Stimulated activated CD8-positive, alpha-beta memory T cell treated with anti-CD3 and anti-CD28 coated beads, Interleukin-4, amount 100 ng/mL, for 48 hours (primary cell): ENCODE measurements at places on chromosomes 3 and 15.

DNA sequence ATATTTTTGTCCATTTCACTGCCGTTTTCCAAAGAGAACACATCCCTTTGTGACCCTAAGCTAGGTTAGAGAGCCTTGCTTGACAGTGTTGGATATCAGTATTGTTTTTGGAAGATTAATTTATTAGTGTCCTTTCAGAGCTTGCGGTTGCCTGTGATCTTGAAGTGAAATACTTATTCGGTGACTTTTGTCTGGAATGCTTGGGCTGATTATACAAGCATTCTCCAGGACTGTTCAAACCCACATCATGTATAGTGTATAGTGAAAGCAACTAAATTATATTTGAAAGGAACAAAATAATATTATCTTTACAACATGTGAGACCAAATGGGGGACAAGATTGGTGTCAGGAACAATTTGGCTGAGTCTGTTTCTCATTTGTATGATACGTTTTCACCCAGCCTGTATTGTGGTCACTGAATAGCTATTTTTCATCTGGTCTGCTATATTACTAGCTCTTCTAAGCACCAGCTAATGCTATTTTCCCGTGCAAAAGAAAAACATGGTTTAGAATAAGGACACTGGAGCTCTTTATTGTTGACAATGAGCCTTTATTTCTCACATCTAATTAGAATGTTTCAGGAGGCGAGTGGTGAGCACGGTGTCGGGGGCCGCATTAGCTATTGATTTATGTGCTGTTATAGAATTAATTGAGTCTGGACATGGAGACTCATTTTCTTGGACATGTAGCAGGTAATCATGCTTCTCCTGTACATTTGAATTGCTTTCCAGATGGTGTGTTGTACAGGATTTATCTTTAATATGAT, 158.1 kb downstream of the APBA2 start:
- DNase-seq: no peak

GRCh38 chr3:71532639-71533395, 50.7 kb downstream of the FOXP1 start:
- no peak for DNase-seq

DNA sequence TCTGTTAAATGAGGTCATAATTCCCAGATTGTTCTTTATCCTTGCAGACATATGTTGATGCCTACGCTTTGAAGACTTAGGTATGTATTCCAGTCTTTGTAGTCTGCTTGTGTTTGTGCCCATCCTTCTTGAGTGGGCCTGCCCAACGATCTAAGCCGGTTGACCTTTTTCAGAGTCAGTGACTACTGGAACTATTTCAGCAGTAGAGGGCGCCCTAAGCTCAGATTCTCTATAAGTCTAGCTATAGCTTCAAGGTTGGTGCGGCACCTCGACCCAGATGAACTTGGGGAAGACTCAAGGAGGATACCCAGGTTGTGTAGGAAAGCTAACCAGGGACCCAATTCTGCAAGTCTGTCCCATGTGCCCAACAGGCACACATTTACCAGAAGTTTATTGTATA, 228.8 kb upstream of the PPP2R3A start:
- DNase-seq: peak; percentile 25

- no peak for DNase-seq
Observed at GRCh38 chr3:196998966-196999760, 30.5 kb downstream of the MELTF start.

DNA sequence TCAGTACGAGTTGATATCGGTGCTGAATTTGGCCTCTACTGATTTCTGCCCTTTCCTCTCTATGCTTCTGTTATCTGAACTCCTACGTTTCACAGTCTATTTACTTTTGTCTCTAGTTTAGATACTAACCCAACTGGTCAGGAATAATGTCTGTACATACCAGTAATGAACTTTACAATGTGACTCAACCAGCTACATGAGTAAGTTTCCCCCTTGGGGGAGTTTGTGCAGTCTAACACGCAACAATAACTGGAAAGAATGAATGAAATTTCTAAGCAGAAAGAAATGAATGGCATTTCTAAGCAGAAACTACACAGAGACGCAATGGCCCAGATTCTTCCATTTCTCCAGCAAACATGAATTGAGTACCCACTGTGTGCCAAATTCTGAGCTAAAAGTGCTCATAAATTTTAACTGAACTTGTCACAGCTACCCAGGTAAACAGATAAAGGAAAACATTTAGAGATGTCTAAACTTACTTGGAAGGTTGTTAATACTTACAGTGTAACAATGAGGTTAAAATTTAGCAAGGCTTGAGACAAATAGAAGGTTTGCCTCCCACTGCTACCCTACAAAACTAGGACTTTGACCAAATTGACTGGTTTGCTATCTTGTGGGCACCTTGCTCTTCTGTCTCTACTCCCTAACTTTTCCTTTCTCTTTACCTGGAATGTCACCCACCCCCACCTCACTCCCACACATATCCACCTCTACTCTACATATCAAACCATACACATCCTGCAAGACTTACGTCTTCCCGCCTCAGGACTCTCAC, 11.6 kb downstream of the UPK1B start:
- no peak for DNase-seq

- DNase-seq: no peak
Observed at GRCh38 chr3:48695393-48695753, 9.7 kb upstream of the NCKIPSD start.

DNA sequence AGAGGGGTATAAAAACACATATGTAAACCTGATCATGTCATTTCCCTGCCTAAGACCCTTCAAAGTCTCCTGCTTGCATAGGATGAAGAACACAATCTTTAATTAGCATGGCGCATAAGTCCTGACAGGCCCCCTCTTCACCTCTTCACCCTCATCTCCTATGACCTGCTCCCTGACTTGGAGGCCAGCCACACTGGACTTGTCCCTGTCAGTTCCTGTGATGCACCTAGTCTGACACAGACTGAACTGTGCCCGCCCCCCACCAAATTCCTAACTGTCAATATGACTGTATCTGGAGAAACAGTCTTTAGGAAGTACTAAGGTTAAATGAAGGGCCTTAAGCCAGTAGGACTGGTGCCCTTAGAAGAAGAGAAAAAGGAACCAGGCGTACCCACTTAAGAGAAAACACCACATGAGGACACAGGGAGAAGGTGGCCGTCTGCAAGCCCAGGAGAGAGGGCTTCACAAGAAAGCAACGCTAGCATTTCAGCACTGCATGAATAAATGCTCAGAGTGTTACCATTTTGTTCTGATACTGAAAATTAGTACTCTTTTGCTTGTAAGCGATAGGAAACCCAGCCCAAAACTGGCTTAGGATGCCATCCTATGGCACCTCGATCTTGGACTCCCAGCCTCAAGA, 34.0 kb downstream of the MRPL46 start:
- DNase-seq: no peak

DNA sequence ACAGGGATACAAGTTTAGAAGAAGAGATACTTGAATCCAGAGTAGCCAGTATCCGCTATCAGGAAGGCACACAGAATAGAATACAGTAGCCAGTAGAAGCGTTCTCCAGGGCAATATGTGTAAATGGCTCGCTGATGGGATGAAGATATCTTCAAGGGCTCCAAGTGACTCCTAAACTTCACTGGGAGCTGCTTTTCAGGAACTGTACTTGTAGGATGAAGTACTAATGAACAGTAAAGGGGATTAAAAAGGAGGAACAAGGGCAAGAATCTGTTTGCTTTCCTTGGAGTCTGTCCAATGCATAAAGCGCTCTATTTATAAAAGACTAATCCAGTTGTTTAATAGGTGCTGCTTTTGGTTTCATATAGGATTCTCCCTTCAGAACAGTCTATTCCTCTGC, 78.4 kb downstream of the THRB start:
- no peak for DNase-seq

GRCh38 chr3:59809016-59809415, 759.2 kb upstream of the CFAP20DC start:
- DNase-seq: no peak

GRCh38 chr3:32570421-32571191, at the start of gene DYNC1LI1:
Gene DYNC1LI1 (minus strand): TSS chr3:32570858. CDS start chr3:32570770, 88 bp downstream.
- DNase-seq: peak; percentile 97

DNA sequence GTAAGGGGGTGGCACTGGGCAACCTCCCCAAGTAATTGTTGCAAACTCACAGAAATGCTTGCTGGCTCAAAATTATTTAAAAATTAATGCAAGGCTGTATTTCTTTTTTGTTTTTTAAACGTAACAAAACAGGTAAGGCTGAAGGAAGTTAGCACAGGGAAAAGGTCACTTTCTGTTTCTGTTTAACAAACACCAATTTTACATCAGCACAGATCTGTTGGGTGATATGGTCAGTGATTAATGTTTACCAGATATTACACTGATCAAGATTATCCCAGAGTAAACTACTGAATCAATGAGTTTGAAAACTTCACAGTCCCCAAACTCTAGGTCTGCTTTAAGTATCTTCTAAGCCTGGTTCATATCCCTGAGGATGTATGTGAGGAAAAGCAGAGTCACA, 558.0 kb downstream of the FOXP1 start:
- no peak for DNase-seq

DNA sequence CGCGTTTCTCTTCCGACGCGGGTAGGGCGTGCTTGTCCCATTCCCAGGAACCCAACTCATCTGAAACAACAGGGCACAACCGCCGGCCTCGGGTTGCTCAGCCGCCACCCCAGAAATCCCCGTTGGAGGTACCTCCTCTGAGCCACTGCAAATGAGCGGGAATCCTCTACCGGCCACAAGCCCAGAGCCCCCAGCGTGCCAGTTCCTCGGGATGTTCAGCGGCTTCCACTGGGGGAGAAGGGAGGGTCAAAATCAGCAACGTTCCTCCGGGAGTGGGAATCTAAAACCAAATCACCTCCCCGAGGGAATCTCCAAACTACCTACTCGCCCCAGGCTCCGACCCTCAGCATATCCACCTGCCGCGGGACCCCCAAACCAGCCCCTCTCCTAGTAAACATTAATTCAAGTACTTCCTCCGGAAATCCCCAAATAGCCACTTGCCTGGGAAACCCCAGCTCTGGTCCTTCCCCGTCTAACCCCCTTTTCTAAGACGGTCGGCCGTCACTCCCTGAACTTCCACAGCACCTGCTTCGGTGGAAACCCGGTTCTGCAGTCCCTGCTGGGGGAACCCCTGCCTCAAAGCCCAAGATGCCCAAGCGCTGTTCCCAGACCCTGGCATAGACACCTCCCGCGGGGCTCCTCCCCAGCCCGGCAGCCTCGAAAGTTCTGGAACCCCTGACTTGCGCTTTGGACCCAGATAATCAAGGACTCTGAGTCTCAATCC, 887 bp downstream of the OXTR start:
- DNase-seq: no peak

DNA sequence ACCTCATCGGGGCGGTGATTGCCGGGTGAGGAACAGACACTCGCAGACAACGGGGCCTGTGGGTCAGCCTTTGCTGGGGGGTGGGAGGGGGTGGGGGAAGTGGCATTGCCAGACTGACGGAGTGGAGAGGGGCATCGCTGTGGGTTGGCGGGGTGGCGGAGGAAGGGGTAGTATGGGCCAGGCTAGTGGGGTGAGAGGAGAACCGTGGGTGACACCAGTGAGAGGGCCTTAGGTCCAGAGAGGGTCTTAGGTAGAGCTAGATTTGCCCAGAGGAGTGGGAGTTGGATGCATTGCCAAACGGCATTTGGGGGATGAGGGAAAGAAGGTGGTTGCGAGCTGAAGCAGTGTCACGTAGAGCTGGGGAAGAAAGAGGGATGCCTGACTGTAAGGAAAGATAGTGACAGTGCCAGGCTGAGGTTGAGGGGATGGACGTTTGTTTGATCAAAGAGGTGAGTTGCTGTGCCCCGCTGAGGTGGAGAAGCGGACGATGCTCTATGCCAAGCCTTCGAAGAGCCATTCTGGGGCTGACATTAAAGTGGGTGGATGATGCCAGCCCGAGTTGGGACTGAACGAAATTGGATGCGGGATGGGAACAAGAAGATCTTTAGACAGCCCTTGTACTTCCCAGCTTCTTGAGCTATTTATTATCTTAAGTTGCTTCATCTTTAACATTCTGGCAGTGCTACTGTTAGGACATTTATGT, 572 bp downstream of the DNAJB11 start:
- no peak for DNase-seq

GRCh38 chr3:115580566-115580965, 42.7 kb upstream of the GAP43 start:
- DNase-seq: no peak

GRCh38 chr15:88061452-88061851, 195.1 kb downstream of the NTRK3 start:
- no peak for DNase-seq

- no peak for DNase-seq
Observed at GRCh38 chr15:82072926-82073537, 27.2 kb upstream of the MEX3B start.

- DNase-seq: no peak
Observed at GRCh38 chr15:69577397-69577796, 124.8 kb downstream of the RPLP1 start.

GRCh38 chr15:66603301-66604179, 37.7 kb upstream of the LCTL start:
- peak; percentile 78 for DNase-seq

DNA sequence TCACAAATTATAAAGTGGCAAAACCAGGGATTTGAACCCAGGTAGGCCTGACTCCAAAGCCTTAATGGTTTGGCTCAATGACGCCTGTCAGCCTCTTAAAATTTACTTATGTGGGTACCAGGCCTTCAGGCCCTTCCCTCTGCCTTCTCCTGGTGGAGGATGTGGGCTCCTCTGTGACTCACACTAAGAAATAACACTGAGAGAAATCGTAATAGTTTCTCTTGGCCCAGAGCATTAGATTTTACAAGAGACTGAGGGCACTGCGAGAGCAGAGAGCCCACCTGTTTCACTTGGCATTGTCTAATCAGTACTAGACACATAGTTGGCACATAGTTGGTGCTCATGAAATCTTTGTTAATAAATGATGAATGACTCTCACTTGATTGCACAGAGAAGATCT, 505.2 kb downstream of the SHQ1 start:
- peak; percentile 49 for DNase-seq

- no peak for DNase-seq
Observed at GRCh38 chr15:41790169-41790568, 15.9 kb downstream of the MAPKBP1 start.

DNA sequence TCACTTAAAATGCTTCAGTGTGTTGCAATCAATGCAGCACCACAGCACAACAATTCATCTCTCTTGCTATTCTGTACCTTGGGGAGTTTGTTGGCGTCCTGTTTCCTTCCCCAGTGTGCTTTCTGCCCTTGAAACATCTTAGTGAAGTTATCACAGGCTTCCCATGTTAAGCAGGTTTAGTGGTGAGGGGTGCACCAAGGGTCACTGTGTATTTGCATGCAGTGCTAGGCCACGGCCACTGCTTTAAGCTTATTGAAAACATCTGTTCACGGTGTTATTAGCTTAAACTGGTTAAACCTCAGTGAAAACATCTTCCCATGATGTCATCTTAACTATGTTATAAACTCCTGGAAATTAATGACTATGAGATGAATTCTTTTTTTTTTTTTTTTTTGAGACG, 217.3 kb upstream of the GOLIM4 start:
- DNase-seq: no peak

DNA sequence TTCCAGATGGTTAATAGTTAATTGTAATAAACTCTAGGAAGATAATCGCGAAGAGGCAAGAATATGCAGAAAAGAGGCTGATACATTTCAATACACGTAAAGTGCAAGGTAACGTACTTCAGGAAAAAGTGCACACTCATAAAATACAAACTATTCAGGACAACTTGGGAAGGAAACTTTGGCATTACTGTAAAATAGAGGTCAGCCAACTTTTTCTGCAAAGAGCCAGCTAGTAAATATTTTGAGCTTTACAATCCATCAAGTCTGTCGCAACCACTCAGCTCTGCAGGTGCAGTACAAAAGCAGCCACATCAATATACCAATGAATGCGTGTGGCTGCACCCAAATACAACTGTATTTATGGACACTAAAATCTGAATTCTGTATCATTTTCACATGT, 51.6 kb upstream of the THUMPD3 start:
- no peak for DNase-seq

GRCh38 chr15:90595763-90596155, 66.0 kb downstream of the CRTC3 start:
- DNase-seq: no peak

- peak; percentile 81 for DNase-seq
Observed at GRCh38 chr3:45664578-45664977, 24.6 kb upstream of the SACM1L start.
